ENCODE measurements at places on chromosomes 13 and 19. TPM values are rescaled to one million over a fixed set of nuclear protein-coding genes. Genes with fewer than 3 reads are reported as not detected.

Gene ZNF382
- total RNA-seq: 57.8 TPM

Gene IZUMO2
- total RNA-seq: not detected

DNA sequence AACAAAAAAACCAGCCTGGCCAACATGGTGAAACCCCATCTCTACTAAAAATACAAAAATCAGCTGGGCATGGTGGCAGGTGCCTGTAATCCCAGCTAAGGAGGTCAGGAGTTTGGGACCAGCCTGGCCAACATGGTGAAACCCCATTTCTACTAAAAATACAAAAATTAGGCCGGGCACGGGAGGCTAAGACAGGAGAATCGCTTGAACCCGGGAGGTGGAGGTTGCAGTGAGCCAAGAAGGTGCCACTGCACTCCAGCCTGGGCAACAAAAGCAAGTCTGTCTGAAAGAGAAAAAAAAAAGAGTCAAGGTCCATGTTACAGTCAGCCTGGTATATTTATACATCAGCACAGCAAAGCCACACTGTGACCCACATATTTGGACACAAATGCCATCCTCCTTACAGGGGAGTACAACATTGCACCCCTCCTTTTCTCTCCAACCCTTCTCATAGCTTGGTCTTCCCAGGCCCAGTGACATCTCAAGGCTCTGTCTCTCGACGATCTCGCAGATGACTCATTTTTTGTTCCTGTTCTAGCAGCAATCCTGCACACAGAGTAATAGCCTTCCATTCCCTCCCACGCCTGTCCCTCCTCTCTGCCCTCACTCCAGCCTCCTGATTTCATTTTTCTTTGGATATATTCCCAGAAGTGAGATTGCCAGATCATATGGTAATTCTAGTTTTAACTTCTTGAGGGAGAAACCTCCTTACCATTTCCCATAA, 21.0 kb upstream of the DPP9 start:
- DNase-seq: peak; percentile 97

GRCh38 chr19:54428323-54429175, 13.3 kb downstream of the TTYH1 start:
- DNase-seq: no peak

Gene FUT1
- 0.14 TPM for total RNA-seq

Data from cardiac muscle cell (in vitro differentiated cells and primary cell).